CD4-positive, alpha-beta T cell treated with Interleukin-2 at 100 ng/mL for 4 hours (primary cell): ENCODE measurements at places on chromosomes 3 and 15.

DNA sequence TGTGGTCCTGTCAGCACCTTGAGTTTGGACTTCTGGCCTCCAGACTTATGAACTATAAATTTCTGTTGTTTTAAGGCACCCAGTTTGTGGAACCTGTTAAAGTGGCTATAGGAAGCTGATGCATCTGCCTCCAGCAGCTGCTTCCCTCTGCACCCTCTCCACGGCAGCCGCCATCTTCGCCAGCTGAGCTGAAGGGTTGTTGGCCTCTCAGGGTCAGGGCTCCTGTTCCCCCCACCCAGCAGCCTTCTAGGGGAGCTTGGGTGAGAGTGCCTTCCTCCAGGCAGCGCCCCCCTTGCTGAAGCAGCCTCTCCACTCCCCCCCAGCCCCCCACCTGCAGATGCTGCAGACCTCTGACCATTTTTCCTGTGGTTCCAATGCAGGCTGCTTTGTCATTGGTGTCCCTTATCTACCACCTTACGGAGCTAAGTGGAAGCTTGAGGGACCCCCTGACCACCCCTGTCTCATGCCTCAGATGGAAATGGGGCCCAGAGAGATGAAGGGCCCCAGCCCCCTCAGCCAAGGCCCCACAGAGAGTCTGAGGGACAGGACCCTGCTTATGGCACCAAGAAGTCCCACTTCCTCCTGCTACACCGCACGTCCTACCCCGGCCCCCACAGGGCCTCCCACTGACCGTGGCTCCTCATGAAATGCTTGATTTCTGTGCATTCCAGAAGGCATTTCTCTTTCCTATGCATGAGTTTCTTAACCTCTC is 61.4 kb upstream of the TLE3 start:
- no peak for DNase-seq

DNA sequence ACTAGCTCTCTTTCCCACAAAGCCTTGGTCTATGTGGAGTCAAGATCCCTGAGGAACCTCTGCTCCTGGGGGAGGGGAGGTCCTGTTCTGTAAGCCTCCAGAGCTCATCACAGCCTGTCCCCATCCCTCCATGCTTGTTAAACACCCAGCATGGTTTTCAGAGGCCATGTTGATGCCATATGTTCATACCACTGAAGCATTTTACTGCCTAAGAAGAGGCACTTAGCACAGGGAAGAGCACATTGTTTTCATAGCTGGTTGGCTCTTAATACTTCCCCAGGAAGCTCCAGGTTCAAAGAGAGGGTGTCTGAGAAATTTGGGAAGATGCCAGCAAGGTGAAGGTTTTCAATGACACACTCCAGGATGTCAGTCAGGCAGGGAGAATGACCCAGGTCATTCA is 25.6 kb downstream of the CPNE4 start:
- no peak for DNase-seq

DNA sequence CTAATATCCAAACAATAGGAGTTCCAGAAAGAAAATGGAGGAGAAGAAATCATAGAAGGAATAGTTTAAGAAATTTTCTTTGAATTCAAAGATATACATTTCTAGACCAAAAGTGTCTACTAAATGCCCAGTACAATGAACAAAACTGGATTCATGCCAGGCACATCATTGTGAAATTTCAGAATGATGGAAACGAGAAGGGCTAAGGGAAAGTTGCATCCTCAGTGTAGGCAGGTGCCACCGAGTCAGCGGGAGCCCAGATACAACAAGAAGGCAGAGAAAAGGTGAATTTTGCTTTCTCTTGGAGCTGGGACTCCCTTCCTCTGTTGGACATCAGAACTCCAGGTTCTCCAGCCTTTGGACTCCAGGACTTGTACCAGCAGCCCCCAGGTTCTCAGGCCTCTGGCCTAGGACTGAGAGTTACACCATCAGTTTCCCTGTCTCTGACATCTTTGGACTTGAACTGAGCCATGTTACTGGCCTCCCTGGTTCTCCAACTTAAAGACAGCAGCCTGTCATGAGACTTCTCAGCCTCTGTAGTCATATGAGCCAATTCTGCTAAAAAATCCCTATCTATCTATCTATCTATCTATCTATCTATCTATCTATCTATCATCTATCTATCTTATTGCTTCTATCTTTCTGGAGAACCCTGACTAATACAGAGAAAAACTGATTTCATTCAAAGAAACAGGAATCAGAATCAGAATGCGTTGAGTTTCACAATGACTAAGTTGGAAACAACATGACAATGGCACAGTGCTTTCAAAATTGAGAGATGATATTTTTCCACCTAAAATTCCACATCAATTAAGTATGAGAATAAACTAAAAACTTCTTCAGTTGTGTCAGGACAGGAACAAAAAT is 207.7 kb downstream of the FAM43A start:
- DNase-seq: no peak

GRCh38 chr3:136291302-136291701 is 41.2 kb downstream of the PCCB start:
- DNase-seq: no peak

DNA sequence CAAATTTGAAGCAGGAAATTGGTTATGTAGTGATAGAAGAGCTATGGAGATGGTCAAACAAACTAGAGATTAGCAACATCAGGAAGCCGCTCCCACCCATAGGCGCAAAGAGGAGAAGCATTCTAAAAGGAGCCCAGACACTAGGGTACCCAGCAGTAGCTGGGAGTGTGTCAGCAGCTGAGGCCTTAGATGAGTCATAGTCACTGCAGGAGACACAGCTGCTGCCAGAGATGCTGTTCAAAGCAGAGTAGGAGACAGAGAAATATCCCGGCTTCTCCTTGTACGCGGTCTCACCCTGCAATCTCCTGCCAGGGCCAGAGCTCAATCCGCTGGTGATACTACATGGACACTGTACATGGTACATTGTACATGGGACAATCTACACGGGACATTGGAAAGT is 61.9 kb downstream of the VGLL3 start:
- no peak for DNase-seq

DNA sequence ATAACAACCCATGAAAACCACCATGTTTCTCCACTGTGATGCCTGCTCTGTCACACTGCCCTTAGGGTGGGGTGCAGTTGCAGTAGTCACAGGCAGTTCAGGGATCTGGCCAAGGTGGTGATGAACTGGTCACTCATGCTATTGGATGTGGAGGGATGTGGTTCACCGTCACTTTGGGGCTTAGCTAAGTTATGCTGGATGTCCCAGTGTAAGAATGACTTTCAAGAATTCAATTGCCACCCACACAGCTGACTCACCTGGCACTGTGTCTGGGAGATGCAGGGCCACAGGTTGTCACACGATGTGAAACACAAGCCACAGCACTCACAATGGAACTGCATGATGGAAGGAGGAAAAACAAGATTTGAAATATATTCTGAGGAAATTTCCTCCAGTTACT is 146.1 kb upstream of the CTNNB1 start:
- DNase-seq: no peak

GRCh38 chr3:59843821-59844220 is 794.0 kb upstream of the CFAP20DC start:
- no peak for DNase-seq

DNA sequence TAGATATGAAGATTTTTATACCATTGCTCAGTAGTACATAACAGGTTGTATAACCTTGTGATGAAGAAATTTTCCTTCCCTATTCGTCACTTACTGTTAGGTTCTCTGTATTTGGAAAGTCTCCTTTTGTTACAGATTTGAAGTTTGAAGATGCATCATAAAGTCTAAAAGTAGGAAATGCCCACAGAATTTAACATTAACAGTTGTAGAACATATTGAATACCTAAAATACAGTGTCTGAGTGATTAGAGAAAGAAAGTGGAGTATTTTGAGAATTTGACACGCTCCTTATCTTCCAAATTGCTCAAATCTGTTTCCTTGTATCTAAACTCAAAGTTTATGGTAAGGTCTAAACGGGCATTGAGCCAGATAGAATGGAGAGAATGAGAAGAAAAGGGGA is 111.3 kb downstream of the MBNL1 start:
- DNase-seq: no peak
